ENCODE measurements at places on chromosomes 11 and 22.

DNA sequence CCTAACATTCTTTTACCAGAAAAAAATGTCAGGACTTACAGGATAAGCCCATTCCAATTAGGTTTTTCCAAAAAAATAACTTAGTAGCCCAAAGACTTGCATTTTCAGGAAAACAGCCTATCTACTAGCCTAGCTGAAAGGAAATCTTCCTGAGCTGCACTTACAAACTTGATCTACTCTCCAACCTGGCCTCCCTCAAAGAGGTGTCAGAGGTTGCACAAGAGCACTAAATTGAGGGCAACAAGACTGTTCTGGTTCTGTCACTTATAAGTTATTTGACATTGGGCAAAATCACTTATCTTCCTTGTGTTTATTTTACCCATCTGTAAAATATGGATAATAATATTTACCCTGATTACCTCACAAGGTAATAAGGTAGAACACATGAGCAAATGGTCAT lies 7.9 kb upstream of the SOX6 start:
- no peak for DNase-seq

DNA sequence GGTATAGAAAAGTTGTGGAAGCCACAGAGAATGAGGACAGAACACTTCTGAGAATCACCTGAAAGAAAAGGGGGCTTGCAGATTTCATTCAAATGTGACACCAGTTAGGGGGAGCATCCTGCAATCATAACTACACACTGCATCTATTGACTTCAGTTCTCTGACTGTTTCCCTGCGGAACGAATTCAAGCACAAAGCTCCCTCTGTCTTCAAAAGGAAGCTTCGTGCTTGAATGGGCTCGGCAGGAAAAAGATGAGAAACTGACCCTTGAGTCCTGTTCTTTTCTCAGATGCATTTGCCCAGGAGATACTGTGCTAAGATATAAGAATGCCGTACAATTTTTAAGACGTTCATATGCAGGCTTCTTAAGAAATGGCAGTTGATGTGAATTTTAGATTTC lies 2000.4 kb upstream of the RAG2 start:
- DNase-seq, result no peak

DNA sequence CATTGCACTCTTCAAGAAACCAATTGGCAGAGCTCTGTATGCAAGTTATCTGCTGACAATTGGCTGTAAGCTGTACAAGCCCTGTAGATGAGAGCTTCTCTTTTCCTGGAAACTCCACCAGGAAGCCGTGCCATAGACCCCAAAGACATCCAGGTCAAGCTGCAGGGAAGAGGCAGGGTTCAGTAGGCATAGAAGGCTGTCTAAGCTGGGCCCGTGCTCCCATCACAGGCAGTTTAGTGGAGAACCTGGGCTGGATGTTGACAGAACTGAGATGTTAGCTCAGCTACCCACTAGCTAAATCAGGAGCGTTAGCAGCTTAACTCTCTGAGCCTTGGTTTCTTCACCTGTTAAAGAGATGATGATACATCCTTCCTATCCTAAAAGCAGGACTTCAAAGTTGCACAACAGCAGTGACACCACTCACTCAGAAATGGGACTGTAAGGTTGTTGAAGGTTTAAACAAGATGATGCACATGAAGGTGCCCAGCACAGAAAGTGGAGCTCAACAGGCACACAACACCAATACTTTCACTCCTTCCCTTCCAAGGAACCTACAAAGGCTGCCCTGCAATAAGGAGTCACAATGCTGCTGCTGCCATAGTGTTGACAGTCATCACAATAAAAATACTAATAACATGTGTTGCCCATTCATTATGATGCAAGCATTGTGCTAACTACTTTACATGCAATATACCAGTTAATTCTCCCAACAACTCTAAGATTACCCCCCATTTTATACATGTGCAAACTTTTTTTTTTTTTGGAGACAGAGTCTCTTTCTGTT lies 115.4 kb downstream of the ZBTB16 start:
- DNase-seq, result no peak

DNA sequence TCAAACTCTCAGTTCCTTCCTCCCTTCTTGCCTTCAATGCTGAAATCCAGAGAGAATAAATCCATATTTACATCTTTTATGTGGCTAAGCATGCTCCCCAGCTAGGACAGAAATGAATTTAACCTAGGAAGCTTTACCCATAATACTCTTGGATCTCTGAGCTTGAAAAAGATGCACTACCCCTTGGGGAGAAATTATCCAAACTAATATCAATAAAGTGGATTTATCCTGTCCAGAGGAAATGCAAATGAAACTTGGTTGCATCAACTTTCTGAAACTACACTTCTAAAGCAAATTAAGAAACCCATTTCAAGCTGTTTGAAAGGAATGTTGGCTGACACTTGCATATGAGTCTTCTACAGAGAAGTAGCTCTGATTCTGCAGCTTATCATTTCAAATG lies 347.9 kb downstream of the TTC28 start:
- no peak for DNase-seq
